ENCODE measurements at places on chromosomes 2 and 18.

DNA sequence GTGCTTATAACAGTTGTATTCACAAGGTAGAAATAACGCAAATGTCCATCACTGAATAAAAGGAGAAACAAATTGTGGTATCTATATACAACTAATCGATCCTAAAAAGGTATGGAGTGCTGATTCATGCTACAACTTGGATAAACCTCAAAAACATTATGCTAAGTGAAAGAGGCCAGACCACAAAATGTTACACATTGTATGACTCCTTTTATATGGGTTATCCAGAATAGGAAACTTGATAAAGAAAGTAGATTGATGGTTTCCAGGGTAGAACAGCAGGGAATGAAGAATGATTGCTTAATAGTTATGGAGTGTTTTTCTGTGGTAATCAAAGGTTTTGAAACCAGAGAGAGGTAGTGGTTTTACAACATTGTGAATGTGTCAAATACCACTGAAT lies 432.2 kb upstream of the TRIB2 start:
- DNase-seq, result no peak

- no peak for DNase-seq
These were observed 18.1 kb downstream of the ARHGAP28 start for GRCh38 chr18:6747646-6748045.

GRCh38 chr2:62506421-62506750 lies 391 bp upstream of the TMEM17 start:
- no peak for DNase-seq

GRCh38 chr2:214765180-214765579 lies 44.3 kb downstream of the BARD1 start:
- no peak for DNase-seq

- DNase-seq, result peak; percentile 75
These were observed at the start of the genes KIAA1328 and TPGS2 for GRCh38 chr18:36828630-36829361. Gene KIAA1328 (plus strand): TSS chr18:36829127. CDS start chr18:36829139, 12 bp downstream. Gene TPGS2 (minus strand): TSS chr18:36829002. CDS start chr18:36828767, 235 bp downstream.

GRCh38 chr2:62304429-62305417 lies 108.8 kb downstream of the B3GNT2 start:
- DNase-seq, result peak; percentile 15

- DNase-seq, result no peak
These were observed 1.0 kb downstream of the CNNM3 start for GRCh38 chr2:96816836-96817702.

- no peak for DNase-seq
These were observed 61.2 kb downstream of the DIS3L2 start for GRCh38 chr2:232022718-232023117.

DNA sequence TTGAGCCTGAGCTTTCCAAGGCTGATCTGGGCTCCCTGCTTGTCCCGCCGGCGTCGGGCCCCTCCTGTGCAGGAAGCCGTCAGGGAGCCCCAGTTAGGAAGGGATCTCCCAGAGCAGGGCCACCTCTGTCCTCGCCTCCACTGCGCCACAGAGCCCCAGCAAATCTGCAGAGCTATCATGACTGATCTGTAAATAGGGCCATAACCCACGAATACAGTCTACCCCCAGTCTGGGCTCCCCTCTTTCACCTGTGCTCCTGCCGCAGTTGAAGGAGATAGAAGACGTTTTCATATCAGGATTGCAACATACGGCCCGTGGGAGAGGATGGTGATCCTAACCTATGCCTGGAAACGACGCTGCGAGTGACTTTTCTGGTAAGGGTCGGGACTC lies 138.7 kb downstream of the PTGR3 start:
- no peak for DNase-seq
